ENCODE measurements at places on chromosomes 2 and 18. TPM values are rescaled to one million over a fixed set of nuclear protein-coding genes. Genes with fewer than 3 reads are reported as not detected.
A peak's percentile ranks its signal among the peaks of the same experiment; 100 is the strongest.

- peaks cover 4% of the 10 kb centered on the region for H3K4me1 ChIP-seq
- H3K27me3 ChIP-seq = no peaks in the 10 kb centered on the region
- H3K27ac ChIP-seq = no peak overlapping the region
- H3K4me3 ChIP-seq = no peak overlapping the region
Measured at GRCh38 chr2:3163401-3163800, 214.2 kb downstream of the EIPR1 start.

DNA sequence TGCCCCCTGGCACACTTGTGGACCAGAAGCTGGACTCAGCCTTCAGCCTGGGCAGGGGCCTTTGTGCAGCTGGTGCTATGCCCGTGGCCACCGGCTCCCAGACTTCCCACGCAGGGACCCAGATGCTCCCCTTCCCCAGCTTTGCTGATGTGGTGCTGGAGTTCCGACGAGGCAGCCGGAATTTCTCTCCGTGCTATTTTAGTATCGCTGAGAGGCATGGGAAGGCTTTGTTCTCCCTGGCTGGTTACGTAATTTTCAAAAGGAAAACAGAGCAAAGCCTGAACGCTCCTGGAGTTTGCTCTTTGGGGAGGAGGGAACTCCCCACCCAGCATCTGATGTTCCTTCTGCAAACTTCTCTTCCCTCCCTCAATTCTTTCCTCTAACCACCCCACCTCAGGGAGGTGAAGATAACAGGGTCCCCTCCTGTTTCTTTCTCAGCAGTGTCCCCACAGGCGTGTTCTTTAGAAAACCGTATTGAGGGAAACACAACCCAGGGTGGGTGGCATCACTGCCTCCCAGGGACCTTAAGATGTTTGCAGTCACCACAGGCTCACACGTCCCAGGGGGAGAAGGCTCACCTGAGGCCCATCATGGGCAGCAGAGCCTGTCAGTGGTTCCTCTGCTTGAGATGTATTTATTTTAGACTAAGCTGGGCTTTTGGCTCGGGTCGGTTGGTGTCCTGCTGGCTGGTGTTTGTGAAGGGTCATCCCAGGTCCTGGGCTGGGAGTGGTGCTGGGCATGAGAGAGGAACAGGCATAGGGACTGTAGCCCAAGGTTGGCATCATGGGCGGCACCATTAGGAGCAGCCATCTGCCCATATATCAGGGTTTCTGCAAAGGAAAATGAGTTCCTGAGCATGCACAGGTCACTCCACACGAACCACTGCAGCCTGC is 95.0 kb downstream of the MAPK4 start:
- no peak overlapping the region for H3K27ac ChIP-seq
- no peak overlapping the region for H3K4me3 ChIP-seq
- H3K36me3 ChIP-seq = no peaks in the 10 kb centered on the region
- H3K27me3 ChIP-seq = no peaks in the 10 kb centered on the region

GRCh38 chr2:17799301-17800120 is 16.7 kb upstream of the MSGN1 start:
- H3K36me3 ChIP-seq = no peaks in the 10 kb centered on the region
- no peak overlapping the region for H3K4me3 ChIP-seq
- H3K27ac ChIP-seq = no peak overlapping the region
- H3K4me1 ChIP-seq = peaks cover 12% of the 10 kb centered on the region
- peaks cover 14% of the 10 kb centered on the region for H3K27me3 ChIP-seq

DNA sequence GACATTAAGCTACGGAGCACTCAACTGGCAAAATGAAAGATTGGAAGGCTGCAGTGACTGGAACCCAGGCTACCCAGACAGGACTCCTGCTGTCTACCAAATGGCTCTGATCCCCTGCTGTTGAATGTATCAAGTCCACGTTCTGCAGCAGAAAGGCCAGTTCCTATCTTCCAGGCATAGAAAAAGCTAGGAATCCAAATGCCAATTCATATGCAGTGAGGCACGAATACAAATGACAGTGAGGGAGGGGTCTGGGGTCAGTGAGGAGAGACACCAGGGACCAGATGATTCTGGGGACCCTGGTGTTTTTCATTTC is 5.3 kb downstream of the NRP2 start:
- peaks cover 17% of the 10 kb centered on the region for H3K36me3 ChIP-seq
- no peak overlapping the region for H3K27ac ChIP-seq
- peak overlapping the region; percentile 91 for H3K4me3 ChIP-seq
- no peak for DNase-seq
- peaks cover 53% of the 10 kb centered on the region for H3K4me1 ChIP-seq
- peaks cover 65% of the 10 kb centered on the region for H3K27me3 ChIP-seq

DNA sequence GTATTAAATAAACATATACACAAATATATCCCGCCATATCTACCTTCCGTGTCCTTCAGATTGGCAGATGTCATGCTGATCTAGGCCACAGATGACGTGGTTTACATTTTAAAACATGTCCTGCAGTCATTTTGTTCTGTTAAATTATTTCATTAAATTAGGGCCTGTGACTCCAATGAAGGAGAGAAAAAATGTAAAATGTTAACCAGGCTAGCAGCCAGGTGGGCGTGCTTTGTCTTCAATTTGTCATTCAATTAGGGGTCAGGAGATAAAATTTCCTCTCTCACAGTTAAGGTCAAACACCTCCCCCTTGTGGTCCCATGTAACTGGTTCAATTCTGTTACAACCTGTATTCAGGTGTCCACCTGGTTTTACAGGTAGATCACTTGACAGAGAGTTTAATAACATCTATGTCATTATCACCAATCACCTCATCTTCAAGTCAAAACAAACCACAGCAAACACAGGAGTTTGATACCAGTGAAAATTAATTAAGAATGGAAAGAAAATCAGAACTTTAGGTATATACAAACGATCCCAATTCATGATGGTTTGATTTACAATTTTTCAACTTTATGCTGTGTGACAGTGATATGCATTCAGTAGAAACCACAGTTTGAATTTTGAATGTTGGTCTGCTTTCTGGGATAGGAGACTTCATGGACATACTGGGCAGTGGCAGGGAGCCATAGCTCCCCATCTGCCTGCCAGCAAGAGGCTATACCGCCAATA is 339.4 kb downstream of the CMPK2 start:
- H3K27me3 ChIP-seq = peaks cover 6% of the 10 kb centered on the region
- DNase-seq = no peak
- H3K4me3 ChIP-seq = peak overlapping the region; percentile 51
- H3K27ac ChIP-seq = no peak overlapping the region
- H3K36me3 ChIP-seq = peaks cover 7% of the 10 kb centered on the region
- H3K4me1 ChIP-seq = peaks cover 35% of the 10 kb centered on the region

- H3K27me3 ChIP-seq = no peaks in the 10 kb centered on the region
- no peak for DNase-seq
- no peak overlapping the region for H3K27ac ChIP-seq
- no peaks in the 10 kb centered on the region for H3K36me3 ChIP-seq
Measured at GRCh38 chr2:12821656-12822055, 104.9 kb downstream of the TRIB2 start.

GRCh38 chr2:171963198-171963597 is 36.6 kb upstream of the METAP1D start:
- H3K4me3 ChIP-seq = no peak overlapping the region
- H3K27ac ChIP-seq = no peak overlapping the region
- H3K4me1 ChIP-seq = no peaks in the 10 kb centered on the region
- H3K27me3 ChIP-seq = no peaks in the 10 kb centered on the region

DNA sequence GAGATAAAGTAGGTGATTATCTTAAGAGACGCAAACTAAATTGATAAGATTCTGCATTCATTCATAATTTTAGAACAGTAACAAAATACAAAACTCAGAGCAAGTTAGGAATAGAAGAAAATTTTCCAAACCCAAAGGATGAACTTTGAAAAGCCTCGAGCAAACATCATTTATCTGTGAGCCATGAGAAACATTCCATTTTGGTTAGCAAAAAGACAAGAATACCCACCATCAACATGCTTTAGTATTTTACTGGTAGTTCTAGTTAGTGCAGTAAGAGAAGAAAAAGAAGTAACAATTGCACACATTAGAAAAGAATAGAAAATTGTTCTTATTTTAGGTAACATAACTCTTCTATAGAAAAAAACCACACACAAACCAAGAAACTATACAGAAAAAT is 291.3 kb upstream of the TCF4 start:
- peaks cover 13% of the 10 kb centered on the region for H3K4me1 ChIP-seq
- H3K27ac ChIP-seq = no peak overlapping the region
- H3K27me3 ChIP-seq = no peaks in the 10 kb centered on the region
- H3K4me3 ChIP-seq = no peak overlapping the region

- H3K4me1 ChIP-seq = no peaks in the 10 kb centered on the region
- DNase-seq = no peak
- H3K27me3 ChIP-seq = no peaks in the 10 kb centered on the region
- H3K4me3 ChIP-seq = no peak overlapping the region
- no peak overlapping the region for H3K27ac ChIP-seq
Measured at GRCh38 chr2:113705982-113706523, 50.4 kb downstream of the SLC35F5 start.

DNA sequence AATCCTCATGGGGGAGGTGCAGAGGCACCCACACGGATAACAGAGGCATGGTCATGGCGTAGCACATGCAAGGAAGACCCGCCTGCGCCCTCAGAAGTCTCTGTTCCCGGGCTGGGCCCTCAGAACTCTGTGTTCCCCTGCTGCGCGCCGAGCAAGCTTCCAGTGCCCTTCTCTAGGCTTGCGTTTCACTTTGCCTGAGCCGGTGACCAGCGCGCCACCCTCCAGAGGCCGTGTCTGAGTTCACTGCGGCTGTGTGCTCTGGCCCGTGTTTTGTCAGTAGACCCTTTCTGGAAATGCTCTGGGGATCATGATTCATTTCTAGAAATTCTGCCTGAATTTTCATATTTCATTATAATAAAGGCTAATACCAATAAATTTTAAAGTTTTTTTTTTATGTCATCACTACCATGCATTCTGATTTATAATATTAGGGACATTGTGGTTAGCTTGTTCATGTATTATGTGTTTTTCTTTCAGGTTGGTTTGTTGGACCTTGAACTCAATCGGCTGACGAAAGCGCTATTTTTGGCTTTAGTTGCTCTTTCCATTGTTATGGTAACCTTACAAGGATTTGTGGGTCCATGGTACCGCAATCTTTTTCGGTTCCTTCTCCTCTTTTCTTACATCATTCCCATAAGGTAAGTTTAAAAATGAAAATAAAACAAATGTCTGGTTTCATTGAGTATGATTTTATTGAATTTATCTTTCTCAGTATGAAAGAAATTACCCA is 142.7 kb upstream of the NFATC1 start:
- DNase-seq = no peak
- H3K27ac ChIP-seq = no peak overlapping the region
- no peak overlapping the region for H3K4me3 ChIP-seq
- H3K36me3 ChIP-seq = peaks cover 5% of the 10 kb centered on the region
- peaks cover 14% of the 10 kb centered on the region for H3K4me1 ChIP-seq

DNA sequence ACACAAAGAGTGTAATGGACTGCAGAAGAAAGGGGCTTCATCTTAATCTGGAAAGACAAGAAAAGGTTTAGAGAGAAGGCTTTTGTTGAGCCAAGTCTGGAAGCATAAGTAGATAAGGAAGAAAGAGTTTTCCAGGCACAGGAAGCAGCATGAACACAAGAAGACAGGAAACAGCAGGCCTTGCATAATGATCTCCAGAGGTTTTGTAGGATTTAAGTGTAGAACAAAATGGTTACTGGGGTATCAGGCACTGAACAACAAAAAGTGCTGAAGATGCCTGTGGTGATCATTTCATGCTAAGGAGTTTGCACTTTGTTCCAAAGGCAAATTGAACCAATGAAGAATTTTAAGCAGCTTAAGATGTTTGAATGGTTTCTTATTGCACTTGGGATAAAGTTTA is 281.6 kb upstream of the TANK start:
- no peak overlapping the region for H3K4me3 ChIP-seq
- no peak for DNase-seq
- no peak overlapping the region for H3K27ac ChIP-seq
- no peaks in the 10 kb centered on the region for H3K27me3 ChIP-seq
- no peaks in the 10 kb centered on the region for H3K36me3 ChIP-seq

DNA sequence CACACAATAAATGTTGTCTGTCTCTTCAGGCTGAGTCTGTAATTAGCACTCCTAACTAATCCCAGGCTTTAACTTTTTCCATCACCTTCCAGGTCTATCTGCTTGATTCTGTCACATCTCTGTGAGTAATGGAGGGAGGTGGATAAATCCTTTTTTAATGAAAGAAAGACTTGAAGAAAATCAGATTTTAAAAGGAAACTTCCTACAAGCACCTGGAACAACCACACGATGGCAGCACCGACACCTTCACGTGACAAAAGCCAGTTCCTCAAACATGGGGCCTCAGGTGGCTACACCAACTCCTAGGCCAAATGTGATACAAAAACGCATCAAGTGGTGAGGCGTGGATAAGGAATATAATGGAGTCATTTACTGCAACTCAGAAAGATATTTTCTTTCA is 41.8 kb downstream of the TGFBRAP1 start:
- no peaks in the 10 kb centered on the region for H3K27me3 ChIP-seq

GRCh38 chr2:218663901-218664300 is 4.4 kb downstream of the BCS1L start:
- no peaks in the 10 kb centered on the region for H3K27me3 ChIP-seq
- peaks cover 12% of the 10 kb centered on the region for H3K4me1 ChIP-seq
- no peak for DNase-seq
- no peak overlapping the region for H3K27ac ChIP-seq

- H3K4me1 ChIP-seq = peaks cover 21% of the 10 kb centered on the region
- H3K27ac ChIP-seq = peak overlapping the region; percentile 84
- H3K36me3 ChIP-seq = peaks cover 27% of the 10 kb centered on the region
- H3K27me3 ChIP-seq = peaks cover 3% of the 10 kb centered on the region
Measured at GRCh38 chr2:238427435-238428162, 872 bp downstream of the ASB1 start.

DNA sequence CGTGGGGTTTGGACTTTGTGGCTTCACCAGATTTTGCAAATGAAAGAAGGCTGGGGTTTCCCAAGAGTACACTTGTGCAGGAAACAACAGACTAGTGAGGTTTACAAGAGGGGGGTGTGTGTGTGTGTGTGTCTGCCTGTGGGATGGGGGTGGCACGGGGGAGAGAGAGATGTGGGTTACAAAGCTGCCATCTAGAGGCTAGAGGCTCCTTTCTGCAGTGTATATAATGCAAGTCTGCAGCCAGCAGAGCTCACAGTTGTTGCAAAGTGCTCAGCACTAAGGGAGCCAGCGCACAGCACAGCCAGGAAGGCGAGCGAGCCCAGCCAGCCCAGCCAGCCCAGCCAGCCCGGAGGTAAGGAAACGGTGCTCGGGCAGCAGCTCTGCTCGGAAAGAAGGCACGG is at the start of gene ACKR3:
Gene ACKR3, plus strand, starts transcription at position 253 of the 401 bp plus-strand sequence. CDS start 10,641 bp downstream, outside the sequence.
- H3K27me3 ChIP-seq = peaks cover 36% of the 10 kb centered on the region
- H3K4me1 ChIP-seq = peaks cover 43% of the 10 kb centered on the region
- peak within 1 kb of the TSS; percentile 85 for H3K27ac ChIP-seq
- peaks cover 9% of the 10 kb centered on the region for H3K36me3 ChIP-seq

DNA sequence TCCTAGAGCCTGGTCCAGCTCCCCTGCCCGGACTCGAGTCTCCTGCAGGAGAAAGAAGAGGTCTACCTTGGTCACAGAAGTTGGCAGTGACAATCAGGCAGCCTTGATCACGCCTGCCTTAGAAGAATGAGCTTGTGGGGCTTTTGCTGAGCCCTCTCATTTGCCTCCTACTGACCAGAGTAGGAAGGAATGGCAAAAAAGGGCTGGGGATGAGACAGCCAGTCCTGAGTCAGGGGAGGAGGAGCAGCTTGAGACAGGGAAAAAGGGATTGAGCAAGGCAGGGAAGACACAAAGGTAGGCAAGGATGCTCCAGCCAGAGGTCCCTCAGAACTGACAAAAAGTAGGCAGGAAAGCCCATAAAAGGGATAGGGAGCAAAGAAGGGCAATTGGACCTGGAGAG is 6.0 kb downstream of the WDR54 start:
- H3K4me3 ChIP-seq = no peak overlapping the region
- peaks cover 9% of the 10 kb centered on the region for H3K36me3 ChIP-seq
- H3K27ac ChIP-seq = no peak overlapping the region
- H3K27me3 ChIP-seq = no peaks in the 10 kb centered on the region
- DNase-seq = no peak

RESP18 gene
- total RNA-seq = not detected

SLC14A1 gene
- total RNA-seq = 2.4 TPM

CCDC121 gene
- total RNA-seq = 5.6 TPM

ACADL gene
- 2.1 TPM for total RNA-seq

DYNC2LI1 gene
- 22.0 TPM for total RNA-seq

RFX8 gene
- total RNA-seq = not detected

IL36G gene
- total RNA-seq = not detected

CYRIA gene
- total RNA-seq = 6.5 TPM

All from type B pancreatic cell (in vitro differentiated cells).